ENCODE measurements at places on chromosomes 1 and 21. TPM values are rescaled to one million over a fixed set of nuclear protein-coding genes. Genes with fewer than 3 reads are reported as not detected.
A peak's percentile ranks its signal among the peaks of the same experiment; 100 is the strongest.

- no peaks in the 10 kb centered on the region for H3K36me3 ChIP-seq
- H3K4me1 ChIP-seq, result no peaks in the 10 kb centered on the region
- no peak overlapping the region for H3K27ac ChIP-seq
- DNase-seq, result no peak
These were observed 27.0 kb upstream of the NID1 start for GRCh38 chr1:236091933-236092318.

DNA sequence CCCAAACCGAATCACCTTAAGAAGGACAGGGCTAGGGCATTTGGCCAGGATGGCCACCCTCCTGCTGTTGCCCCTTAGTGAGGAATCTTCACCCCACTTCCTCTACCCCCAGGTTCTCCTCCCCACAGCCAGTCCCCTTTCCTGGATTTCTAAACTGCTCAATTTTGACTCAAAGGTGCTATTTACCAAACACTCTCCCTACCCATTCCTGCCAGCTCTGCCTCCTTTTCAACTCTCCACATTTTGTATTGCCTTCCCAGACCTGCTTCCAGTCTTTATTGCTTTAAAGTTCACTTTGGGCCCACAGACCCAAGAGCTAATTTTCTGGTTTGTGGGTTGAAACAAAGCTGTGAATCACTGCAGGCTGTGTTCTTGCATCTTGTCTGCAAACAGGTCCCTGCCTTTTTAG lies 3.6 kb downstream of the BTG2 start:
- no peak for DNase-seq
- H3K4me3 ChIP-seq, result peak overlapping the region; percentile 77
- no peaks in the 10 kb centered on the region for H3K27me3 ChIP-seq
- peaks cover 13% of the 10 kb centered on the region for H3K4me1 ChIP-seq
- H3K27ac ChIP-seq, result peak overlapping the region; percentile 100

- H3K27ac ChIP-seq, result peak overlapping the region; percentile 70
- no peak overlapping the region for H3K4me3 ChIP-seq
- no peaks in the 10 kb centered on the region for H3K27me3 ChIP-seq
- H3K36me3 ChIP-seq, result no peaks in the 10 kb centered on the region
- peaks cover 6% of the 10 kb centered on the region for H3K4me1 ChIP-seq
These were observed 63.1 kb downstream of the ACOT7 start for GRCh38 chr1:6330410-6330911.

DNA sequence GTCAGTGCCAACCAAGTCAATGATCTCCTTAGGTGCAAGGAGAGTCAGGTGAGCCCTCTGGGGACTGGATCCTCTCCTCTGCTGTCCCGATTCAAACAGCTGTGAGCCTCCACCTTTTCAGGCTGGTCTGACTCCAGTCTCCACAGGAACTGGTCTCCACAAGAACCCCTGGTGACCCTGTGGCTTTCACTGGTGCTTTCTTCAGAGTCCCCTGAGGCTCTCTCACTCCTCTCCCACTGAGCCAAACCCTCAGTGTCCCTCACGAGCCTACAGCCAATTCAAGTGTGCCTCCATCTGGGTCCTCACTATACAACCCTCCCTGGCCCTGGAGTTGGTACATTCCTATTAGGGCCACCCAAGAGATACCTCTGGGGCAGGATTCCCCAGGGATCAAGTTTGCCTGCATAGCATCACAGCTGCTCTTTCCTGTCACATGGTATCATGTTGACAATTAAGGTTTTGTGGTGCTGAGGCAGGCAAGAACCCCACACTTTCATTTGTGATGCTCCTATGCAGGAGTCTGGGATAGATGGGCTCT lies 5.2 kb upstream of the NGF start:
- H3K4me3 ChIP-seq, result no peak overlapping the region
- no peaks in the 10 kb centered on the region for H3K36me3 ChIP-seq
- DNase-seq, result no peak
- no peaks in the 10 kb centered on the region for H3K27me3 ChIP-seq

DNA sequence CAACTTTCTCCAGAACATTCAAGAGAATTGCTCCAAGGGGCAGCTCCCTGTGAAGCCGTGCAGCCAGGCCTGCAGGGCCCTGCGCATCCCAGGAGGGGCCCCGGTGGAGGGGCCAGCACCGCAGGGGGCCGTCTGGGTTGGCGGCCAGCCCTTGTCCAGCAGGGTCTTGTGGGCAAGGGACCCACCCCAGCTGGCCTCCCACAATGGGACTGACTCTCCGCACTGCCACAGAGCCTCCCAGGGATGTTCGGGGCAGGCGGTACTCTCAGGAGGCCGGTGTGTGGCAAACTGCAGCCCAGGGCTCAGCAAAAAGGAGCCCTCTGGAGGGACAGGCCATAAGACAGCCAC lies 68.2 kb upstream of the COL6A1 start:
- no peak overlapping the region for H3K27ac ChIP-seq
- H3K4me3 ChIP-seq, result no peak overlapping the region
- no peak for DNase-seq

GRCh38 chr1:73637264-73637663 lies 560.7 kb downstream of the LRRIQ3 start:
- H3K4me3 ChIP-seq, result no peak overlapping the region
- no peaks in the 10 kb centered on the region for H3K27me3 ChIP-seq
- no peaks in the 10 kb centered on the region for H3K4me1 ChIP-seq
- no peak for DNase-seq
- H3K36me3 ChIP-seq, result no peaks in the 10 kb centered on the region
- no peak overlapping the region for H3K27ac ChIP-seq

GRCh38 chr1:226548256-226549093 lies at the start of gene STUM:
Gene STUM (plus strand): TSS chr1:226548764. CDS start chr1:226548905, 141 bp downstream.
- H3K27me3 ChIP-seq, result no peaks in the 10 kb centered on the region
- H3K27ac ChIP-seq, result peak within 1 kb of the TSS; percentile 72
- H3K4me3 ChIP-seq, result peak within 1 kb of the TSS; percentile 29
- peaks cover 5% of the 10 kb centered on the region for H3K4me1 ChIP-seq
- DNase-seq, result no peak
- H3K36me3 ChIP-seq, result no peaks in the 10 kb centered on the region

DNA sequence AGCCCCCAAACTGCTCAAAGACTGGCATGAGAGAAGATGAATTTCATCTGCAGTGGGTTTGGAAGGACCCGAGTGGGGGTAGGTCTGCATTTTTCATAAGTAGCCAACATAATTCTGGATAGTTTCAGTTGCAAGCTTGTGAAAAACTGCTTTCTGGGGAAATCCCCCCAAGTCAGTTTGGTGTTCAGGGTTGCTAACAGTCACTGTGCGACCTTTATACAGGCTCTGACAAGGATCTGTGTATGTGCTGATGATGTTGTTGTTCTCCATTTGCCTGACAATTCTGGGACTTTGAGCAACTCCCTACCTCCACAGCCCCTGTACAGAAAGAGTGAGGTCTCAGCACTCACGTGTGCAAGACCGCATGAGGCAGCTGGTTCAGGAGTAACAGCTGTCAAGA lies 87.9 kb downstream of the SUSD4 start:
- no peaks in the 10 kb centered on the region for H3K27me3 ChIP-seq
- H3K4me1 ChIP-seq, result no peaks in the 10 kb centered on the region
- H3K36me3 ChIP-seq, result no peaks in the 10 kb centered on the region
- no peak overlapping the region for H3K27ac ChIP-seq
- no peak overlapping the region for H3K4me3 ChIP-seq

DNA sequence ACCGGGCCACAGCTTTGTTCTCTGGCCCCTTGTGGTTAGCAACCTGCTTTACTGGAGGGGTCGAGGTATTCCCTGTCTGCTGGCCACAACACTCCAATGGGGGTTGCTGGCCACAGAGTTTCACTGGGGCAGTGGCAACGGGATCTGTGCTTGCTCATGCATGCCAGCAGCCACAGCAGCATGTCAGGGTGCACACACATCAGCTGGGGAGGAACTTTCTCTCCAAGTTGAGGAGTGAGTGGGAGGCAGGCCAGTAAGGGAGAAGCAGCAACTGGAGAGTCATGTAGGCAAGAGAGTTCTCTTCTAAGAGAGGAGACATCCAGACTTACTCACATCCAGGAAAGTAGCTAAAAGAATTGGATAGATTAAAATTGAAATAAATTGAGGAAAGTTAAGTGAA lies 38.0 kb downstream of the SAMD13 start:
- H3K27ac ChIP-seq, result no peak overlapping the region
- no peak for DNase-seq
- H3K4me3 ChIP-seq, result no peak overlapping the region
- H3K27me3 ChIP-seq, result no peaks in the 10 kb centered on the region
- H3K36me3 ChIP-seq, result no peaks in the 10 kb centered on the region

- no peaks in the 10 kb centered on the region for H3K36me3 ChIP-seq
- H3K27me3 ChIP-seq, result no peaks in the 10 kb centered on the region
- DNase-seq, result no peak
- no peaks in the 10 kb centered on the region for H3K4me1 ChIP-seq
These were observed 1.4 kb upstream of the CELF3 start for GRCh38 chr1:151718011-151718431.

DNA sequence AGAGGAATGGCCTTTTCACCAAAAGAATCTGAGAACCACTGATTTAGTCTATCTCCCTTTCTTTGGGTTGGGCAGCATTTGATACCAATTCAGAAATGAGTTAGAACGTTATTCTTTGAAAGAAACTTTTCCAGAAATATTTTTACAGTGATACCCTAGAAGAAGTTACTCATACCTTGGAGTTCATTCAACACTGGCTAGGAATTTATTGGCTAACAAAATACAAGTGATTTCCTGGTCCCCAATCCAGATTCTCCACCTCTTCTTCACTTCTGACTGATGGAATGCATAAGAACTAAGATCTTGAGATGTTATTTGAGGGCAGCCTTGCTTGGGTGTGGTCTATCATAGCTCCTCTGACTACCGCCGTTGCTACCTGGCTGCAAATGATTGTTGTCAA lies 9.4 kb downstream of the C1orf162 start:
- no peaks in the 10 kb centered on the region for H3K36me3 ChIP-seq
- DNase-seq, result no peak
- no peak overlapping the region for H3K27ac ChIP-seq
- H3K4me1 ChIP-seq, result no peaks in the 10 kb centered on the region

- H3K27me3 ChIP-seq, result no peaks in the 10 kb centered on the region
- no peaks in the 10 kb centered on the region for H3K36me3 ChIP-seq
- H3K4me3 ChIP-seq, result no peak overlapping the region
- H3K27ac ChIP-seq, result no peak overlapping the region
- peaks cover 12% of the 10 kb centered on the region for H3K4me1 ChIP-seq
- no peak for DNase-seq
These were observed 63.7 kb downstream of the NRIP1 start for GRCh38 chr21:15001113-15001512.

DNA sequence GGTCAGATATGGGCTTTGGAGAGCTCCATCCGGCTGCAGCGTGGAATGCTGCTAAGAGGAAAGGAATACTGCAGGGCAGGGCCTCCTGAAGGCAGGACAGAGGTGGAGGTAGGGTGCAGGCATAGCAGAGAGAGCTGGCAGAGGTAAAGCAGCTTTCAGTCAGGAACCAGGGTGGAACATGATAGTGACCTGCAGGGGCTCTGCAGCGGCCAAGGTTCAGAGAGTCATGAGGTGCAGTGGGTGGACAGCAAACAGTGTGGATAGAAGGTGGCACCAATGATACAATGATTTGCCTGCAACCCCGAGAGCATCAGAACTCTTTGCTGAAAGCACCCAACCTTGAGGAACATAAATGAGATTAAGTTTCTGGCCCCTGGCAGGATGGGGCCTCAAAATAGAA lies 119.3 kb downstream of the BEND5 start:
- H3K4me1 ChIP-seq, result no peaks in the 10 kb centered on the region
- H3K36me3 ChIP-seq, result no peaks in the 10 kb centered on the region
- no peak for DNase-seq
- no peak overlapping the region for H3K27ac ChIP-seq
- H3K4me3 ChIP-seq, result no peak overlapping the region

- no peak overlapping the region for H3K4me3 ChIP-seq
- no peak for DNase-seq
- no peaks in the 10 kb centered on the region for H3K36me3 ChIP-seq
- H3K4me1 ChIP-seq, result no peaks in the 10 kb centered on the region
These were observed 302.3 kb downstream of the BRINP3 start for GRCh38 chr1:190175320-190175719.

- no peaks in the 10 kb centered on the region for H3K4me1 ChIP-seq
- H3K36me3 ChIP-seq, result no peaks in the 10 kb centered on the region
These were observed 1.3 kb downstream of the C8B start for GRCh38 chr1:56964349-56965017.

DNA sequence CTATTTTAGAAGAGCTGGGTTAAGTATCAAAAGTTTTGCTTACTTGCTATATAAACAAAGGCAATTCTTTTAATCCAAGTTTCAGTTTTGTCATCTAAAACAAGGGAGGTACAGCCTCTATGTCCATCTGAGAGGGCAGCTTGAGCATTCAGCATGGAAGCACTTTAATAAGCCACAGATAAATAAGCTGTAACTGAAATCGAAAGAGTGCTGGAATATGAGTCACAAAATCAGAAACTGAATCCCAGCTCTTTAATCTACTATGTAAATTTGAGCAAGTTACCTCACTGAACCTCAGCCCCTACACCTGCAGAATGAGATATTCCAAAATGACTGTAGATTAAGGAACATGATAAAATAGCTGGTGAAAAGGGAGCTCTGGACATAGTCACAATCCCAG lies 80.0 kb upstream of the HP1BP3 start:
- DNase-seq, result no peak
- no peaks in the 10 kb centered on the region for H3K4me1 ChIP-seq
- no peak overlapping the region for H3K4me3 ChIP-seq
- H3K36me3 ChIP-seq, result no peaks in the 10 kb centered on the region
- H3K27ac ChIP-seq, result no peak overlapping the region

- no peaks in the 10 kb centered on the region for H3K27me3 ChIP-seq
- H3K4me1 ChIP-seq, result no peaks in the 10 kb centered on the region
- H3K4me3 ChIP-seq, result no peak overlapping the region
- peak; percentile 59 for DNase-seq
- no peaks in the 10 kb centered on the region for H3K36me3 ChIP-seq
These were observed 219.2 kb downstream of the RERE start for GRCh38 chr1:8598060-8598724.

- H3K27ac ChIP-seq, result peak overlapping the region; percentile 98
- H3K4me1 ChIP-seq, result no peaks in the 10 kb centered on the region
- no peak for DNase-seq
- no peaks in the 10 kb centered on the region for H3K36me3 ChIP-seq
- H3K4me3 ChIP-seq, result peak overlapping the region; percentile 72
These were observed 3.2 kb downstream of the EVA1C start for GRCh38 chr21:32415451-32416398.

The MX2 gene
- 9.7 TPM for total RNA-seq

The ARHGAP30 gene
- 0.88 TPM for total RNA-seq

The GUCA2A gene
- not detected for total RNA-seq

The TSPAN2 gene
- total RNA-seq, result 71.2 TPM

The CD34 gene
- 42.1 TPM for total RNA-seq

The FBXO2 gene
- 7.0 TPM for total RNA-seq

Data from uterus (tissue), 4 donors.